ENCODE measurements at places on chromosomes 1 and 21.

DNA sequence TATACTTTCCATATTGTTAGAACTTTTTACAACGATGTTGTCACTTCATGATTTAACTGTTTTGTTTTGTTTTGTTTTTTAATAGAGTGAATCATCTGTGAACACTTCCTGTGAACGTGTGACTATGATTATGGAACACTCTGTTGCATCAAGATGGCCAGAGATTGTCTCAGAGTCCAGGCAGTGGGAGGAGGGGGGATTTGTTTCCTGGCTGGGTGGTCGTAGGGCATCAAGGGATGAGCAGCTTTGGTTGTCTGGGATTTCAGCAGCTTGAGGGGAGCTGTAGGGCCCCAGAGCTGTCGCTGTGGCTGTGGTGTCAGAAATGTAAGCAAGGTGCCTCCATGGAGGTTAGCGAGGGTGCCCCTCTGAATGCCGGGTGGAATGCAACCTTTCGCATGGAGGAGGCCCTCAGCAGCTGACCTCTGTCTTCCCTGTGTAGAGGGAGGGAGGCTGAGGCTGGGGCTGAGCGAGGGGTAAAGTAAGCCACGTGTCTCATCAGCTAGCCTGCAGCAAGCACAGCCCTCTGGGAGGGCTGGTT is 21.4 kb downstream of the NEK2 start:
- DNase-seq: no peak

- DNase-seq: no peak
Observed at GRCh38 chr1:110134050-110134595, 16.2 kb upstream of the SLC6A17 start.

DNA sequence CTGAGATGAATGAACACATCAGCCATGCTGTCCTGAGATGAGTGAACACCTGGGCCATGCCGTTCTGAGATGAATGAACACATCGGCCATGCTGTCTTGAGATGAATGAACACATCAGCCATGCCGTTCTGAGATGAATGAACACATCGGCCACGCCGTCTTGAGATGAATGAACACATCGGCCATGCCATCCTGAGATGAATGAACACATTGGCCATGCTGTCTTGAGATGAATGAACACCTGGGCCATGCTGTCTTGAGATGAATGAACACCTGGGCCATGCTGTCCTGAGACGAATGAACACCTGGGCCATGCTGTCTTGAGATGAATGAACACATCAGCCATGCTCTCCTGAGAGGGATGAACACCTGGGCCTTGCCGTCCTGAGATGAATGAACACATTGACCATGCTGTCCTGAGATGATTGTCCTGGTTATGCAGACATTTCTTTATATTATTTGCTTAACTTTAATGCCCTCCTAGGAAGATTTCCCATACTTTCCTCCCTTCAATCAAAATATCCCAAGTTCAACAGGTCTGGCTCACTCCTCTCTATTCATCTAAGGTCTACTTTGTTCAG is 48.6 kb upstream of the COL6A1 start:
- DNase-seq: no peak

DNA sequence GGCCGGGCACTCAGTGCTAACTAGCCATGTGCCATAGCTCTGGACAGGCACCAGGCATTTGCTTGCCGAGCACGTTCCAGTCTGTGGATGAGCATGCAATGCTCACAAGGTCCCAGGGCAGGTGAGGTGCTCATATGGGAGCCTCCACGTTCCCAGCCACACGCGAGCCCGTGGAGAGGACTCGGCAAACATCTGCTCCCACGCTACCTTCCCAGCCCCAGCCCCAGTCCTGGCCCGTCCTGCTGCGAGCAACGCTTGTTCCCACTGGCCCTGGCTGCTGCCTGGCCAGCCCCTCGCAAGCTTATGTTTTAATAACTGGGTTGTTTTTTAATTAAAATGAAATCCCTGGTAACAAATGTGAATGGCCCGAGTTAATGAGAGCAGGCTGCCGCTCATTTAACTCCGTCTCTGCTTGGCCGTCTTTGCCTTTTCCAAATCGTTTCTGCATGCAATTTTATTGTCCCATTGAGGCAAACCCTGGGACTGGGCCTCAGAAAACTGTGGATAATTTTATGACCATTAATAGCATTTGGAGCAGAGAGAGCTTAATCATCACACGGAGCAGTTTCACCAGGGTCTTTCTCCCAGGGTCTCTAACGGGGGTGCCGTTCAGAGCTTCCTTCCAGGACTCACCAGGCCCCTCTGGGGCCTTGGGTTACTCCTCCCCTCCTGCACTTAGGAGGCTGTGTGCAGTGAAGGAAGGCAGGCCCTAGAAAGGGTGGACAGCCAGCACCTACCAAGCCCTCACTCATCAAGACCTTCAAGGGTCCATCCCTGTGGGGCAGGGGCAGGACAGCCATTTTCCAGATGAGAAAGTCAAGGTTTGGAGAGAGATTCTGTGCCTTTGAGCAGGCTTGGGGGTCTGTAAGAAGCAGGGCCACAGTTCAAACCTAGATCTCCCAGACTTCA is 136.8 kb downstream of the GLIS1 start:
- no peak for DNase-seq

DNA sequence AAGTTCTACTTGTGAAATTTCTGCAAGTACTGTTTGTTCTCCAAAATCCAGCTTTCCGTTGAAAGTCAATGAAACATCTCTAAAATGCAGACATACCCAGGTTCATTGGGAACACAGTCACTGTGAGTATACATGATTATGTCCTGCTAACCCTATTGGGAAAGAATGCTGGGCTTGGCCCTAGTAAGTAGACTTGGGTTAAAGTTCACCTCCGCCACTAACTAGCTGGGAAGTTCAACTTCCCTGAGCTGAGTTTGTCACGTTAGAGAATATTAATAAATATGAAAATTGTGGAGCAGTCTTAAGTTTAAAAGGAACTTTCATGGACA is 10.5 kb upstream of the PGD start:
- DNase-seq: no peak

GRCh38 chr1:146039844-146040194 is 18.3 kb upstream of the HJV start:
- DNase-seq: no peak

DNA sequence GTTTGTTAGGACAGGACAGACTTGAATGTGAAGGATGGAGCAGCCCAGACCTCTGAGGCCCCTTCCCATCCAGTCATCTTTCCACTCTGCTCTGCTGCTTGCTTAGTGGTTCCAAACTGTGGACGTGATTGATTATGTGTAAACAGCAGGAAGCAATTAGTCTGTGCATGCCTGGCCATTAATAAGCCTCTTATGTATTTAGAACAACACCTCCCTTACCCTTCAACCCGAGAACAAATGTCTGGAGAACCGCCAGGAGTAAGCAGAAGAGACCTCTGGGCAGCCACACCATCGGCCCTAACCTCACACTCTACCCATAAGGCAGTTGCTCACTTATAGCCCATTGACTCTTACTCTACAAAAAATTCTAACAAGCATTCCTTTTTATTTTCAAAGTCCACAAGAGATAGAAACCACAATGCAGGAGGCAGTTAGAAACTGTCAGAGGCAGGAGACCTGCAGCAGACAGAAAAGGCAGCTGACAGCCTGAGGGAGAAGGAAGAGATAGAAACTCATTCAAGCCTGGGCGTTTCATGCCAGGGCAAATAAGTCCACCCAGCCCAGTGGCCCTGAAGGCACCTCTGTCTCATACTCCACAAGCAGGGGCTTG is 5.8 kb upstream of the EPHA8 start:
- DNase-seq: no peak

DNA sequence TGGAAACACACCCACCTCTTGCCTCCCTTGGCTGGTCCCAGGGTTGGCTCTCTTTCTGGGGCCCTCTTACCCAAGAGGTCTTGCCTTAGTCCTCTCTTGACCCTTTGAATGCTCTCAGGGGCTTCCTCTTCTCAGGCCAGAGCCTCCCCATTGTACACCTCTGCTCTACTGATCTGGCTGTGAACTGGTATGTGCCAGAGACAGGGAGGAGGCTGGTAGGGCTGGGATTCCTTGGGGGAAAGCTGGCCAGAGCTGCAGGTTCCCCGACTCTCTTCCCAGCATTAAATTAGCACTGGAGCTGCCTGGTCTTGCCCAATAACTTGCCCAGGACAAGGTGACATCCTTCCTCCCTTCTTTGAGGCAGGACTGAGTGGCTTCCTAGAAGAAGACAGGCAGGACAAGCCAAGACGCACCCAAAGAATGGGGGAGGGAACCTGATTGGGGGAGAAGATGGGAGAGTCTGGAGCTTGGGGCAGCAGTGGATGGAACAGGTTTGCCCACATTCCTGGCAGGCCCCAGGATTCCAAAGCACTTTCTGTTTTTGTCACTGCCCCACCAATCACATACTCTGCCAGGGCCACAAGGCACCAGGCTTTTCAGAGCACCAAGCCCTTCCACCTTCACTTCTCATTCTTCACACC is 37.2 kb upstream of the CITED4 start:
- DNase-seq: no peak

- DNase-seq: no peak
Observed at GRCh38 chr1:229147072-229147471, 123.8 kb upstream of the RAB4A start.

- no peak for DNase-seq
Observed at GRCh38 chr1:157176591-157177121, 38.5 kb upstream of the ETV3 start.

DNA sequence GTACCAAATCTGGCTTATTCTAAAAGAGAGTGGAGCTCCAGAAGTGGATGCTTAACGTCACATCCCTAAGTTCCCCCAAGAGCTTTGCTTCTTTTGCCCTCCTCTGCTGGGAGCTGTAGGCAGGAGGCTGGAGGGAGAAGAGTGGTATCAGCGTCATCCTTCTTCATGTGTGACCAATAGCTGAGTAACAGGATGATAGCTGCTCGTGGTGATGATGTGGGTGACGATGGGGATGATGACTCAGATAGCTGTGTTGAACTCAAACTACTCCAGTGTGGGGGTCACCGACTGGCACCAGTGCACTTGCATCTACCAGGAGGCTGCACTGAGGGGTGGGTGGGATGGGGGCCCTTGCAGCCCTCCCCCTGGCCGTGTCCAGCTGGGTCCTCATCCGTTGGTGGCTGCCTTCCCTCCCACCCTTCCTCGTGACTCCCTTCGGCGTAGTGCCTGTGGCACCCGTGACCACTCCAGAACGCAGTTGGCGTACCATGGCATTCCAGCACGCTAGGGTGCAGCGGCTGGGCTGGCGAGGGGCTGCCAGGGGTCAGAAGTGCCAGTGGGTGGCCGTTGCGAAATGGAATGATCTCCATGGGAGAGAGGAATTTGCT is 1.1 kb downstream of the IGFN1 start:
- peak; percentile 84 for DNase-seq

DNA sequence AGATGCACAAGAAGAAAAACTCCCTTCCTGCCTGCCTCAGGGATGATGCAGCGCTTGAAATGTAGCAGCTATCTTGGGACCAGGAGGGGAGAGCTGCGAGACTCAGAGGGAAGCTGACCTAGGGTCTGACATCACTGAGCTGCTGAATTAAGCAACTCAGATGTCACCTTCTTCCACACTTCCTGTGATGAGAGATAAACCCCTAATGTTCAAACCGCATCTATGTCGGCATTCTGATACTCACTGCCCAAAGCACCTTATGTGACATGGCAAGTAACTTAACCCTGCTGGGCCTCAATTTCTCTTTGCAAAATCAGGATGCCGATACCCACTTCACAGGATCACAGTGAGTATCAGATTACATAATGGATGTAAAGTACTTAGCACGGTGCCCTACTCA is 9.1 kb upstream of the AK2 start:
- no peak for DNase-seq

DNA sequence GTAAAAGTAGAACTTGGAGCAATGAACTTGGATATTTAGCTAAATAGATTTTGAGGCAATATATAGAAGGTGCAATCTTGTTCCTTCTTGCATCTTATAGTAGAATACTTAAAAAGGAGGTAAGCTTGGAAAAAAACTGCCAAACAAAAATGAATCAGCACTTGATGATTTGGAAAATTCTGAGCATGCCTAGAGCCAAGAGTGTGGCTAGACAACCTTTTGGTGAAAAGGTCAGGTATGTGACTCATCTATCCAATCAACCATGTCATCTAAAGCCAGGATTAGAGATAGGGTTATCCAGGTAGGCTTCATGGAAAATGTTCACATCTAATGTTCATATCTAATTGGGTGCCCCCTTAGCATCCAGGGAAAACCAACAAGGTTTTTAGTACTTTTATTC is 515.0 kb downstream of the COL11A1 start:
- no peak for DNase-seq

- no peak for DNase-seq
Observed at GRCh38 chr1:153293480-153293775, 19.3 kb downstream of the PGLYRP3 start.

DNA sequence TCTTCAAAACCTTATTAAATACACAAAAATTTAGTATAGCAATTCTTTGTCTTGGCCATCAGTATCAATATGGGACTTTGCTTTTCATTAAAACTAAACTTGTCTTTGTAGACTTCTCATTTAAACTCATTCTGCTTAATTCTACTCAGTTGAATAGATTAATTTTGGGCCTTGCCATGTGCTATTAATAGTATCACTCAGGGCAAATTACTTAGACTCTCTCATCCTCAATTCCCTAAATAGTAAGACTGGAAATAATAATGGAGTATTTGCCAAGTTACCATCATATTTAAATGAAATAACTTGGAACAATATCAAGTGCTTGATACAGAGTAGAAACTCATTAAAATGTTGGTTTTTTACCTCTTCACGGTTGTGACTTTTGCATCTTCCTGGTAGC is 13.4 kb downstream of the HOOK1 start:
- no peak for DNase-seq

DNA sequence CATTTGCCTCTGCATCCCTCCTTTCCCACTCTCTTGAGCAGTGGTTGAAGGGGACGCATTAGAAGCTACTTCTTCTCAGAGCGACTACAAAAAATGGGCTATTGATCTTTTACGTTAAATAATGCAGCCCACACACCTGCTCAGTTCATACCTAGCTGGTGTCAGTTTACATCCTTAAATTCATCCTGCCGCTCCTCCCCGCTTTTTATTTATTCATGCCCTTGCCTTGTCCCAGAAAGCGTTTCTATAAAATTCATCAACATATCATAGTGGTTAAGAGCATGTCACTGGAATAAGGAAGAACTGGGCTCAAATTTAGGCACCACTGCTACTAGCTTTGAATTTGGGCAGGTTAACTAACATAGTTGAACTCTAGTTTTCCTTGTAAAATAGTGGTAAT is 66.0 kb upstream of the TINAGL1 start:
- no peak for DNase-seq

- DNase-seq: no peak
Observed at GRCh38 chr1:234435620-234436019, 43.4 kb downstream of the TARBP1 start.

DNA sequence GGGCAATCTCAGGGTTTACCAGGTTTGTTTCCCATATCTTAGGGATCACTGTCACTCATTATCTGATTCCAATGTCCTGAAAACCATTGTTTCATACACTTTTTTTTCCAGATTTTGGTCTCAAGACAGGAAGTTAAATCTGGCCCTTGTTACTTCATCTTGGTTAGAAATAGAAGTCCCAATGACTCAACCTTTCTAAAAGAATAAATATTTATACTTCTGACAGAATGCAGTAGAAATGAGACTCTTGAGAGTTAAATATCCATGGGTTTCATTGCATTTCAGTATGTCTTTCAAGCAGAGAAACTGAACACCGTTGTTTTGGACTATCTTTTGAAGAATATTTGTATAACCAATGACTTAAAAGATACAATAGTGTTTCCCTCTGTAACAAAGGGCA is 19.8 kb upstream of the VCAM1 start:
- DNase-seq: no peak

Measured in kidney epithelial cell (primary cell).